Tibial nerve (tissue), 4 donors: ENCODE measurements at places on chromosomes 4 and X. TPM values are rescaled to one million over a fixed set of nuclear protein-coding genes. Genes with fewer than 3 reads are reported as not detected.

IL2 gene
- not detected for total RNA-seq

PAGE2B gene
- total RNA-seq, result not detected

FAM47E gene
- total RNA-seq, result 0.30 TPM

ADH1B gene
- 1,435 TPM for total RNA-seq
